ENCODE measurements at places on chromosomes 5 and 9.

DNA sequence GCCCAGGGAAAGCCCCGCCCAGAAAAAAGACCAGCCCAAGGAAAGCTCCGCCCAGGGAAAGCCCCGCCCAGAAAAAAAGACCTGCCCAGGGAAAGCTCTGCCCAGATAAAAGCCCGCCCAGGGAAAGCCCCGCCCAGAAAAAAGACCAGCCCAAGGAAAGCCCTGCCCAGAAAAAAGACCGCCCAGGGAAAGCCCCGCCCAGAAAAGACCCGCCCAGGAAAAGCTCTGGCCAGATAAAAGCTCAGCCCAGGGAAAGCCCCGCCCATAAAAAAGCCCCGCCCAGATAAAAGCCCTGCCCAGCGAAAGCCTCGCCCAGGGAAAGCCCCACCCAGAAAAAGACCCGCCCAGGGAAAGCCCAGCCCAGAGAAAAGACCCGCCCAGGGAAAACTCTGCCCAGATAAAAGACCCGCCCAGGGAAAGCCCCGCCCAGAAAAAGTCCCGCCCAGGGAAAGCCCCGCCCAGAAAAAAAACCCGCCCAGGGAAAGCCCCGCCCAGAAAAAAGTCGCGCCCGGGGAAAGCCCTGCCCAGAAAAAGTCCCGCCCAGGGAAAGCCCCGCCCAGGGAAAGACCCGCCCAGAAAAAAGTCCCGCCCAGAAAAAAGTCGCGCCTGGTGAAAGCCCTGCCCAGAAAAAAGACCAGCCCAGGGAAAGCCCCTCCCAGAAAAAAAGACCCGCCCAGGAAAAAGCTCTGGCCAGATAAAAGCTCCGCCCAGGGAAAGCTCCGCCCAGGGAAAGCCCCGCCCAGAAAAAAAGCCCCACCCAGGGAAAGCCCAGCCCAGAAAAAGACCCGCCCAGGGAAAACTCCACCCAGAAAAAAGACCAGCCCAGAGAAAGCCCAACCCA lies 11.9 kb downstream of the GRIN1 start:
- no peak for DNase-seq

GRCh38 chr9:74663439-74663838 lies 166.3 kb downstream of the RORB start:
- no peak for DNase-seq

DNA sequence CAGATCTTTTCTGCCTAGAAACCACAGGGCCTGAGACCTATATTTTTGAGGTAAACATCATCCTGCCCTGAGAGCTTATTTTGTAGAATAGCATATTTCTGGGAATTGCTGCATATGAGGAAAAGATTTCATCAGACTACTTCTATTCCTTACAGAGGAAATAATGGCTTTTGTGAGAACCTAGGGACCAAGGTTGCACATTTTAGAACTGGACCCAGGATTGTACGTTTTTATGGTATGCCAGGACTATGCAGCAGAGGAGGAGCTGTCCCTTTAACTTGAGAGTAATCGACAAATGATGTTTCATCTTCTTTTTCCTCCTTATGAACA lies 2.2 kb upstream of the ALDH1A1 start:
- no peak for DNase-seq

DNA sequence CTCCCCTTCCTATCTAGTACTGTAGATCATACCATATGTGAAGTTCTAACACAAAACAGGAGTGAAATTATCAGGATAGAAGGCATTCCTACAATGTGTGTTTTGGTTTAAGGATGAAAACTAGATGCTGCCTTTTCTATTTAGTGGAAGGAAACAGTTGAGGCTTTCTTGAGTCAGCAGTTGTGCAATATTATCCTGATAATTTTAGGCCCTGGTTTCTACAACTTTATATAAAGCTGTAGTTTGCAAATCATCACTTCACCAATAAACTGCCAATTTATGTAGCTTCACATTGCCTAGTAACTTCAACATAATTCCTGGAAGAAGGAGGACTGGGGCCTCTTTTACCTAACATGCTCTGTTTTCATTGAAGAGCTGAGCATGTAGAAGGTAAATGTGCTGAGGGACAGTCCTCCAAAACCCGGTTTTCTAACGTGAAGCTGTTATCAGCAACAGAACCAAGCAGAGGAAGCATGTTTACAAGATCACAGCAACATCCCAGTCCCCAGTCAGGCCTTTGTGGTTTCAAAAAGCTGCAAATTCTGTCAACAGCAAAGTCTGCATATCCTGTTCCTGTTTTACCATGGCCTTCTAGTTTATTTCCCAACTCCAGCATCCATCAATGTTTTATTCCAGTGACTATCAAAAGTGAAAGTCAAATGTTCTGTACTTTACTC lies 513.4 kb upstream of the MEF2C start:
- no peak for DNase-seq

GRCh38 chr5:80318212-80318611 lies 1.6 kb upstream of the SPZ1 start:
- DNase-seq = no peak

DNA sequence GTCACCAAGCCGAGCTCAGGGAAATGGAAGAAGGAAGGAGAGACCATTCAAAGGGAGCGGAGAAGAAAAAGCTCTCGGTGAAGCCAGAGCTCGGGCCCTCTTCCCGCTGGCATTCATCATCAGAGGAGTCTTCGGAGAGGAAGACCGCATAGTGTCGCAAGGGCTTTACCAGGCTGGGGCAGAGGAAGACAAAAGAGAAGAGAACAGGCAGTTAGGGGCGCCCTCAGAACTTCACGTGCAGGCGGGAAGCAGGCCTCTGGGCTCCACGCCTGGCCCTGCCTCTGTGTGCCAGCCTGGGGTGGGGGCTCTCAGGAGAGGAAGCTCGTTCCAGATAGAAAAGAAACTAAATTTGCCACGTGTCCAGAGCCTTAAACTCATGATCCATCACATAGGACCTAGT lies 31.7 kb downstream of the CRB2 start:
- no peak for DNase-seq

DNA sequence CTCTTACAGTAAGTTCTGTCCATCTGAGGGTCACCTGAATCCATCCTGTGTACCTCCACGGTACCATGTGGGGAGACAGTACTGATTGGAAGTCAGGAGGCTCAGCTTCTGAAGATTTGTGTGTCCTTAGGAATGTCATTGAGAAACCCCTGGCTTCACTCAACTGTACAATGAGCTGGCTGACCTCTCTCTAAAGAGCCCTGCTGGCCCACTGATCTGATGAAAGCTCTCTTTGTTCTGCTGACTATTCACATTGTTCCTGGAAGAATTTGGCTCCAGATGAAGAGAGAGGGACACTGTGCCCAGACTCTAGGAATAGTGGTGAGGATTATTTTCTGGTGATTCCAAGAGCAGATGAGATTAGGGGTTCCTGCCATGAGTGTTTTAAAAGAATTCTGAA lies 141.2 kb downstream of the LURAP1L start:
- DNase-seq = no peak

- DNase-seq = peak; percentile 32
These were observed 176.7 kb upstream of the DMAC1 start for GRCh38 chr9:7976167-7976755.

DNA sequence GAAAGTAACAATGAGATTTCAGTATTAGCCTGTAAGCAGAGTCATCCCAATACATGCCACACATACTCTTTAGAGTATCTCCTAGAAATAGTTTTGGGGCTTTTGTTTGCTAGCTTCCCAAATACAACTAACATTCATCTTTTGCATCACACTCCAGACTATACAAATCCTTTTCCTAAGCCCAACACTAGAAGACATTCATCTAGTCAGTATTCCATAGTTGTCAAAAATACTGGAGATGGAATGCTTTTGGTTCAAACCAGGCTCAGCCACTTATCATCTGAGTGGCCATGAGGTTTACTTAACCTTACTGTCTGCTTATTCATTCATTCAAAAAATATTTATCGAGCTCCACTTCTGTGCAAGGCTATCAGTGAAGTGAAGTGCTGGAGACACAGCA lies 205.1 kb upstream of the SGCD start:
- DNase-seq = no peak

DNA sequence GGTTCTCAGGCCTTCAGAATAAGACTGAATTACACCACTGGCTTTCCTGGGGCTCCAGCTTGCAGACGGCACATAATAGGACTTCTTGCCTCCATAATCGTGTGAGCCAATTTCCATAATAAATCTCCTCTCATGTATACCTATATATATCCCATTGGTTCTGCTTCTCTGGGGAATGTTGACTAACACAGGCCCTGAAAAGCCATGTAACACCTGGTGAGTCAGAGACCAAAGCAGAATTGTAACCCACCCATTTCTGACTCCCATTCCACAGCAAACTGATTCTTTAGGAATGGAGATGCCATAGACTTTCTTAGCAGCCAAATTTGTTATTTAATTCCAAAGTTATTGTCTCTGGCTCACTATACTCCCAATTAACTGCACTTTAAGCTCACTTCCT lies 85.4 kb upstream of the AGXT2 start:
- DNase-seq = no peak

DNA sequence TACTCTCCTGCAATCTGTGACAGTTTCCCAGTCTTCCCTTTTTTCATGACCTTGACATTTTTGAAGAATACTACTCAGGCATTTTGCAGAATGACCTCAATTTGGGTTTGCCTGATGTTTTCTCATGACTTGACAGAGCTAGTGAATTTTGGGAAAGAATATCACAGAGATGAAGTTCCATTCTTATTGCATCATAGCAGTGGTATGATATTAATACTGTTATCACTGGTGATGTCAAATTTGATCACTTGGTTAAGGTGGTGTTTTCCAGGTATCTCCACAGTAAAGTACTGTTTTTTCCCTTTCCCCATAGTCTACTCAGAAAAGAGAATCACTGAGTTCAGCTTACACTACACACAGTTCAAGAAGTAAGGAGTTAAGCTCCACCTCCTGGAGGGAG lies 56.2 kb upstream of the XPA start:
- DNase-seq = no peak

- no peak for DNase-seq
These were observed 1026.8 kb downstream of the CDH18 start for GRCh38 chr5:18961234-18961633.

DNA sequence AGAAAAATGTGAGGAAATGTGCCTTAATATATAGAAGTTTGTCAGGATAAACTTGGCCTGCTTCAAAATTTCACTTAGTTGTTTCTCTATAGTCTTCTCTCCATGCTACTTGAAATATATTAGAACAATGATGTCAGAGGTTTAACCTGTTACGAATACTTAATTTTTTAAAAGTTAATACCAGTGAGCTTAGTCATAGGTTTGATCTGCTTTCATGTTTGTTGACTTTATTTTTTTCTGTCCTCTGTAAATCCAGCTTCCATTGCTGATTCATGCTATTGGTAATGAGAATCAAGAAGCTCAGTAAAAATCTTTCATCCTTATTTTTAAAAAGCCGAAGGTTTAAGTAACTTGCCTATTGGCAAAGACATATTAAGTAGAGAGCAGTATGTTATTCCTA lies 27.9 kb downstream of the BDP1 start:
- DNase-seq = no peak

GRCh38 chr9:91458906-91459305 lies 35.3 kb upstream of the NFIL3 start:
- DNase-seq = no peak

DNA sequence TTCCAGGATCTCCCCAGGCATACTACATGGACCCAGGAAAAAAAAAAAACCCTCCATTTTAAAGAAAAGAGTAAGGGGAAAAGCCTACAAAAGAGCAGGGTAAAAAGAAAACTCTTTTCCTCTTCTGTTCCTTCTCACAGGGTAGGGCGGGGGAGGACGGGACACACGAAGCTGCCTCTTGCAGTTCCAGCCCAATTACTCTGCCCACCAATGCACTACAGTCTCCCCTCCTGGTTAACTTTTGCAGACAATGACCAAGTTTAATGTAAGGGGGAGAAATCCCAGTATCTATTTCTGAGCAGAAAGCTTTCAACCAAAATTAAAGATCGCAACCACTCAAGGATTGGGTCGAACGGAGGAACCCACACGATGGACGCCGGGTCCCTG lies 1.3 kb downstream of the BRD3 start:
- no peak for DNase-seq

DNA sequence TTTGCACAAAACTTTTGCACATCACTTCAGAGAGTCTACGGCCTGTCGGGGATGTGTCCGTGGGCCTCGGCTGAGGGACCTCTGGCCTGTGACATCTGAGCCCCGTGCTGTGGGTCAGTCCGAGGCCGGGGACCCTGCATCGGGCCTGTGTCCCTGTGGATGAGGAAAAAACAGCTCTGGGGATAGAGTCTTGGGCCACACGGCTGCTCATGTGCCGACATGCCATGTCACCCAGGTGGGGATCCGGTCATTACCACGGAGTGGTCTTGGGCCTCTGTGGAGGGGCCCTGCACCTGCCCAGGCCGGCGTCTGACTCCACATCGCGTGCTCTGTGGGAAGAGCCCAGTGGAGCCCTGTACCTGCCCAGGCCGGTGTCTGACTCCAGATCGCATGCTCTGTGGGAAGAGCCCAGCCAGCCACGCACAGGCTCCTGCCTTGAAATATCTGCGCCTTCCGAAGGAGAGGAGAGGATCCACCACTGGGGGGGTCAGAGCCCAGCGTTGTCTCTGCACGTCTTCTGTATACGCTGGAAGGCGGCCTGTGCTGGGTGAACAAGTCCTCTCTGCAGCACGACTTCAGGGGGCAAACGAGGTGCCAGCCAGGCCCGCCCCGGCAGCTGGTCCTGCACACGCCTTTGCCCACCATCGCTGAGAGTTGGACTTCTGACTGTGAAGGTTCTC lies 27.5 kb upstream of the IRX4 start:
- DNase-seq = no peak

DNA sequence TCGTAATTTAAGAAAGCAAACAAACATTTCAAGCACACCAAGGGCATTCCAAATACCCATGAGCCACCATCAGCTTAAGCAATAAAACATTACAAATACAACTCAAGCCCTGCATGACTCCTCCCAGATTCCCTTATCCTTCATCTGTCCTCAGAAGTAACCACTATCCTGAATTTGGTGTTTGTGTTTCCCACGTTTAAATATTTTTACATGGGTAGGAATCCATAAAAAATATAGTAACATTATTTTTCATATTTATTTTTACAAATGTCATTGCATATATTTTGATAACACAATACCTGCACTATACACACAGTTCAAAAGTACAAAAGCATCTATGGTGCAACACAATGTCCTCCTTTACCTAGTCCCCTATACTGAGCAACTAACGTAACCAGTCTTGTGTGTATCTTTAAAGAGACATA lies 6.4 kb downstream of the PRKAA1 start:
- no peak for DNase-seq

DNA sequence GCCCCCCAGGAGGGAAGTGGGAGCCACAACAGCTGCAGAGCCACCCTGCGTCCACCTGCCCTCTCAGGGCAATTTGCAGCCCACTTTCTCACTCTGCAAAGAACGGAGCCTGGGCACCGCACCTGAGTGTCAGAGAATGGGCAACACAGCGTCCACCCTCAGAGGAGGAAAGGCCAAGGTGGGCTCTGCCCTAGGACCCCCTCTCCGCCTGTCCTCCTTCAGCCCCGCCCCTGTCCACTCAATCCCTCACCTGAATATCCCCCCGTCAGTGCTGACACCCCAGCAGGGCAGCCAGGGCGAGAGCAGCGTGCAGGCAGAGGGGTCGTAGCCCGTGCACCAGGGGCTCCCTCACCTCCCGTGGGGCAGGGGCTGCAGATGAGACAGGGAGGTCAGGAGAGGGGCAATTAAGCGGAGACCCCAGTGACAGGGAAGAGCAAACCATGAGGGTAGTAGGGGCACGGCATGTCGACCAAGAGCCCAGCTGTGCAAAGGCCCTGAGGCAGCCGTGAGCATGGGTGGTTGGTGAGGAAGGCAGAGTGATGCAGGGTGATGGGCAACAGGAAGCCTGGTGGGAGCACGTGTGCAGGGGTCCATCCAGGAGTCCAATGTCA lies 140.3 kb downstream of the OLFM1 start:
- DNase-seq = no peak

Data from stimulated activated CD4-positive, alpha-beta T cell treated with anti-CD3 and anti-CD28 coated beads, TNF-alpha, amount 100 ng/mL, for 4 hours (primary cell).